Germinal center (tissue), 1 donor: ENCODE measurements at places on chromosomes 4 and X.

GRCh38 chr4:157358439-157358838, 137.9 kb downstream of the GRIA2 start:
- DNase-seq, result no peak

GRCh38 chr4:56910172-56910967, 2.7 kb downstream of the REST start:
- DNase-seq, result no peak

DNA sequence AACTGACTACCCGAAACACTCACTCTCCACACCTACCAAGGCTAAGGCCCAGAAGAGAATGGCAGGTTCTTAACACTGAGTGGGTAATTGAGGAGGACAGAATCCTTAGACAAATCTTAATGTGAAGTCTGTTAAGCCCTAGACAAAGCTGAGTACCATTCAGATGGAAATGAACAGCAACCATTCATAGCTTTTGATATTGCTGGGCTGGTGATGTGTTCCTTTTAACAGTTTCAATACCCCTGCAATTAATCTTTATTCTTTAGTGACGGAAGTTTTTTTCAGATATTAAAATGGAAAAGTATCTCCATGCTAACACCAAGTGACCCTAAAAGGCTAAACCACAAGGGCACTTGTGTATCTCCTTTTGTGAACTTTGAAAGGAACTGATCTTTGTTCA, 334.9 kb downstream of the OPHN1 start:
- DNase-seq, result no peak

GRCh38 chr4:169311643-169312365, 41.0 kb upstream of the SH3RF1 start:
- peak; percentile 76 for DNase-seq

GRCh38 chrX:56788717-56789122, 59.7 kb downstream of the NBDY start:
- no peak for DNase-seq

GRCh38 chr4:77493829-77494551, 111.6 kb upstream of the CXCL13 start:
- no peak for DNase-seq

- DNase-seq, result no peak
Measured at GRCh38 chr4:86928400-86929255, 6.2 kb upstream of the AFF1 start.

- no peak for DNase-seq
Measured at GRCh38 chr4:85486425-85487086, 11.6 kb downstream of the ARHGAP24 start.

DNA sequence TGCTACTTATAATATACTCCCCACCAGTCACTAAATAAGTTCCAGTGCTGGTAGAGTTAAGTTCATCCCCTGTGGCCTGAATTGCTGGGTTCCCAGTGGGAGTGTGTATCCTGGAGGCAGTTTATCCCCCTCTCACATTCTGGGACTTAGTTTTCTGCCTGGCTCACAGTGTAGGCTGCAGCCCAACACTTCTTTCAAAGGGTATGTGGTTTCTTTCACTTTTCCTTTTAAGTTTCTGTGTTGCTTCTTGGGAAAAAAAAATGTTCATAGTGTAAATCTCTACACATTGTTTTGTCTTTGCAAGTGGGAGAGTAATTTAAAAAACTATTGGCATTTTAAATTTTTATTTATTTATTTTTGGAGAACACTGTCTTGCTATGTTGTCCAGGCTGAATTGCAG, 204.0 kb downstream of the CHIC1 start:
- DNase-seq, result no peak
